ENCODE measurements at places on chromosomes 11 and 22.

DNA sequence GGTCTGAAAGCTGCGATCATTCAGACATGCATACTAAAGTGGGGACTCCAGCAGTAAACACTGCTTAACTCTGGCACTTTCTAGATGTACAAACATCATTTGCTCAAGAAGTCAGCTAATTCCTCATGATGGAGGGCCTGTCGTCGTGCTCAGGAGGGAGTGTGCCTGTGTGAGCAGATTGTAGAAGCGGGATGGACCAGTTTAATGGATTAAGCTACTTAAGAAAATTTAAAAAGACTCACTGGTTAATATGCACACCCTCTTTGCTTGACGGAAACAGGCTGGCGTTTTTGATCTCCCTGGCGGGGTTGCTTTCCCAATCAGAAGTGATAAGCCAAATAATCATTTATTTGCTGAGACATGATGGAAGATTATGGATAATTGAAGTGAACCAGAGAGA, 79.0 kb downstream of the LDLRAD3 start:
- no peak for DNase-seq

GRCh38 chr22:49791682-49792081, 36.0 kb downstream of the BRD1 start:
- DNase-seq, result no peak

DNA sequence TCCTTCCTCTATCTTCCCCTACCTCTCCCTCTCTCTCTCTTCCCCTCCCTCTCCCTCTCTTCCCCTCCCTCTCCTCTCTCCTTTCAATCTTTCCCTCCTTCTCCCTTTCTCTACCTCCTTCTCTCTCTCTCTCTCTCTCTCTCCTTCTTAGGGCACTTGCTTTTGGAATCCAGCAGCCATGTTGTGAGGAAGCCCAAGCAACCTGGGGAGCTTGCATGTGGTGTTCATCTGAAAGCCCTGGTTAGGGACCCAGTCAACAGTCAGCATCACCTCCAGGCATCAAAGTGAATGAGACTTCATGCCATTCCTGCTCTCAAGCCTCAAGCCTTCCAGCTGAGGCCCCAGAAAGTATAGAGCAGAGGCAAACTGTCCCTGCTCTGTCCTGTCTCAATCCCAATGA, 65.6 kb upstream of the SHISAL1 start:
- no peak for DNase-seq

DNA sequence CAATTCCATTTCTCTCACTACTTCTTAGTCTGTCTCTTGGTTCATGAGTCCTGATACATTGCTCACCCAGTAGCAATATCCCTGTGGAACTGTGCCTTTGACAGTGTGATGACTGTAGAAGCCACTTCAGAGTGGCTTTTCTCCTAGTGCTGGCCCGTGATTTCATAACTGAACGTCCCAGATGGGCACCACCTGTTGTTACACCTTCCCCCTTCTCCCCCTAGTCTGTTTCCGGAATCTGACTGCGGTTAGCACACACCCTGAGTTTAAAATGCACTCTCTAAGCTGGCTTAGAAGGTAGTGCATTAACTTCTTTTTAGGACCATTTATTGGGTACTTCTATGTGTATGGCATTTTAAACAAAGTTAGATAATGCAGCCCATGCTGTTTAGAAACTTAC, 83.0 kb downstream of the ALX4 start:
- DNase-seq, result no peak

- no peak for DNase-seq
Measured at GRCh38 chr11:98561252-98561651, 459.5 kb upstream of the CNTN5 start.

DNA sequence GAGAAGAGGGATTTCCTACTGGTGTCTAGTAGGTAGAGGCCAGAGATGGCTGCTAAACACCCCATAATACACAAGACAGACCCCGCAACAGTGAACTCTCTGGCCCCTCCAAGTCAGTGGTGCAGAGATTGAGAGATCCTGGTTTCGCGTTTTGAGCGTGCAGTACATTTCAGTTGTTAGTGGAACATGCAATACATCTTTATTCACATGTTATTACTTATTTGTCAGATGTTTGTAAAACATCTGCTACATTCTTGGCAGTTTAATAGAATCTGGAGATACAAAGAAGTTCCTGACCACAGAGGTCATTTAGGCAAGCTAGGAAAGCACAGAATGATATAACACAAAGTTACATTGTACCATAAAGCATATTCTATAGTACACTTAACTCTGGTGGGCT, 41.5 kb downstream of the ST3GAL4 start:
- no peak for DNase-seq

GRCh38 chr22:35472488-35472887, 68.1 kb upstream of the RASD2 start:
- DNase-seq, result no peak

- no peak for DNase-seq
Measured at GRCh38 chr11:18394928-18395734, 768 bp downstream of the LDHA start.

DNA sequence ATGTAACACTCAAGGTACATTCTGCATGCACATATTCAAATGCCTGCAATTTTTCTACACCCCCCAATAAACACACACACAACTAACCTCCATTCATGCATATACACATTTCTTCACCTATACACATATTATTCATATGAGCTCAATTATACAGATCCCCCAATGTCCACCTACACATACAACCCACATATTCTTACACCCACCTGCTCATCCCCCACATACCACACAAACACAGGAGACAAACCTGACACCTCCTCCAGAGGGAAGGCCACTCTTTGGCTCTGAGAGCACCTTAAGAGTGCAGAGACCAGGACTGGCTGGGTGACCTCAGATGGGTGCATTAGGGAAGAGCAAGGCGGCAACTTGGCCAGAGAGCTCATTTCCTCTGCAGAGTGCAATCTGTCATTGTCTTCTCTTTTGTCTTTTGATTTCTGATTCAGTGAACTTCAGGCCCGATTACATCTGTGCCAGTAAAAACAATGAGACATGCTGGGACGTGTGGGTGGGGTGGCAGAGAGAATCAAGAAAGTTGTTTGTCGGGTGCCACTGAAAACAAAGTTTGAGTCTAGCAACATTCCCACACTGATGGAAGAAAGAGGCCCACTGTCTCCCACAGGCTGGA, 208.4 kb downstream of the NXPE2 start:
- DNase-seq, result no peak

DNA sequence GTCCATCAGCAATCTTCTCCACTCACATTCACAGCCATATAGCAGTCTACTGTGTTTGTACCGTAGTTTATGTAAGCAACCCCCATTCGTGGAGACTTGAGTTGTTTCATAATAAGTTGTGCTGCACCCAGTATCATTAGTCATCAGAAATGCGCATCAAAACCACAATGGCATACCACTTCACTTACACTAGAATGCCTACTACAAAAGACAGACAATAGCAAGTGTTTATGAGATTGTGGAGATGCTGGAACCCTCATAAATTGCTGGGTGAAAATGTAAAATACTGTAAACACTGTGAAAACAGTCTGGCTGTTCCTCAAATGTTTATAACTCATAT, 133.3 kb downstream of the ATXN10 start:
- no peak for DNase-seq

DNA sequence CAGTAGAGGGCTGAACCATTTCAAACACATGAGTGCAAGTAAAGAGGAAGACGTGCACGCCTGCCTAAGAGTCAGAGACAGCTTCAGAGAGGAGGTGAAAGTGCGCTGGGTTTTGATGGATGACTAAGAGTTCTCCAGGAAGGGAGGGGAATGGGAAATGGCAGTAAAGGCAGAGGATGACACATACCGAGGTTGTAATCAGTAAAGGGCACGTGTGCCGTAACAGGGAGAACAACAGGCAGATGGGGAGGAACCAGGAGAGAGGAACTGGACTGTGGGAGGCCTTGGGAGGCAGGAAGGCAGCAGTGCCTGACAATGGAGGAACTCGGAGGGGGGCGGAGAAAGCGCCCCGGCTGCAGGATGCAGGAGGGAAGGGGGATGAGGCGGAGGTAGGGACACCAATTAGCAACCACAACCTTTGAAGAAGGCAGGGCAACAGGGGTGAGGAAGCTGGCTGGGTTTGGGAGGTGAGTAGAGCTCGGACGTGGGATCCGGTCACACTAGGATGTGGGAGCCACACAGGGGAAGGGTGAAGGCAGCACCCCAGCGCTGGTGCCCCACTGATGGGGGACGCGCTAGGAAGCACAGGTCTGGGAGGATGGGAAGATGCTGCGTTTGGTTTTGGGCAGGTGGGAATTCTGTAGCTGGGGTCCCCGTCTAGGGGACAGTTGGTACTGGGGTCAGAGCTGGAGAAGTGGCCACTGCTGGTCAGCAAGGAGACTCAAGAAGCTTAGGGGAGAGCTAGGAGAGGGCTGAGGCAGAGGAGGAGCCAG, 67.4 kb downstream of the SCUBE1 start:
- no peak for DNase-seq

GRCh38 chr11:28962502-28962901, 854.3 kb downstream of the METTL15 start:
- no peak for DNase-seq

DNA sequence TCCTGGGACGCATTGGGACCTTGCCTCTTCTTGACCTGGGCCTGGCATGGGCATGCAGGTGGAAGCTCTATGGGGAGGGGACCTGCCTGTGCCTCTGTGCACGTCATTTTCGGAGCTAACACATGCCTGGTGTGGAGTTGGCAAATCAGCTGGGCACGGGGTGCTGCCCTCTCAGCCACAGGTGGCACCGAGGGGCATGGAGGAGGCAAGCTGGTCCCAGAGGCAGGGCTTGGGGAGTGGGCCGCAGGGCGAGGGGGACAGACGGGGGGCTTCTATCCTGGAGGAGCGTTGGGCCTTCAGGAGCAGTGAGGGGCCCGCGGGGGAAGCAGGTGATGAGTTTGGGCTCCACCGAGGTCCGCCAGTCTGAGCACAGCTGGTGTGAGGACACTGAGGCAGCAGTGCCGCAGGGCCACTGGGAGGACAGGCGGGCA, 362.0 kb downstream of the TBC1D22A start:
- no peak for DNase-seq

GRCh38 chr11:3947061-3947460, 91.6 kb downstream of the STIM1 start:
- DNase-seq, result no peak

- DNase-seq, result no peak
Measured at GRCh38 chr11:10728154-10728553, 22.9 kb upstream of the CTR9 start.

DNA sequence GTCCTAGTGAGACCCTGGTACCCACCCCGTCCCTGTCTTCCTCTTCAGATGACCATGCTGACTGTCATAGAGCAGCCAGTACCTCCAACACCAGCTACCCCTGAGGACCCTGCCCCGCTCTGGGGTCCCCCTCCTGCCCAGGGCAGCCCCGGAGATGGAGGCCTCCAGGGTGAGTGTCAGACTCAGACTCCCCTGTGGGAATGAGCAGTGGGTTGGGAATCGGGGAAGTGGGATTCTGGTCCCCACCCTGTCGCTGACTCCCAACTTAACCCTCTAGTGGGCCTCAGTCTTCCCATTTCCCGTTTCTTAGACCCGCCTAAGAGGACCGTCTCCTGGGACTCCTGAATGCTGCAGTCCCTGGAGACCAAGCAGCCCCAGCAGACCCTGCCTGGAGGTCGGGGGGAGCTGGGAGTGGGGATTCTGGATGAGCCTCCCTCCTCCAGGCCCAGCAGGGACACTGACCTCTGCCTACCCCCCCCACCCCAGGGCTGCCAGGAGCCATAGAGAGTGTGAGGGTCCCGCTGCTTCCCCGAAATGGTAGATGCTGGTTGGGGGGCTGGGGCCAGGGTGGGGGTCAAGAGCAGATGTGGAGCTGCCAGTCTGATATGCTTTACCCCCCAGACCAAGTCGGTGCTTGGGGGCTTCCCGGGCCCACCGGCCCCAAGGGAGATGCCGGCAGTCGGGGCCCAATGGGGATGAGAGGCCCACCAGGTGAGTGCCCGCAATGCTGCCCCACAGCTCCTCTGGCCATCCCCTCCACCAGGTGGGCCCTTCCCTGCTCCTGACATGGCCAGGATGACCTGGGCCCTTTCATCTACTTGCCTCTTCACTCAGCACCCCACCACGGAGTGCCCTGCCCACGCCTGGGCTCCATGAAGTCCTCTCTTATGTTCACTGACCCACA, 25.5 kb downstream of the EMID1 start:
- no peak for DNase-seq

DNA sequence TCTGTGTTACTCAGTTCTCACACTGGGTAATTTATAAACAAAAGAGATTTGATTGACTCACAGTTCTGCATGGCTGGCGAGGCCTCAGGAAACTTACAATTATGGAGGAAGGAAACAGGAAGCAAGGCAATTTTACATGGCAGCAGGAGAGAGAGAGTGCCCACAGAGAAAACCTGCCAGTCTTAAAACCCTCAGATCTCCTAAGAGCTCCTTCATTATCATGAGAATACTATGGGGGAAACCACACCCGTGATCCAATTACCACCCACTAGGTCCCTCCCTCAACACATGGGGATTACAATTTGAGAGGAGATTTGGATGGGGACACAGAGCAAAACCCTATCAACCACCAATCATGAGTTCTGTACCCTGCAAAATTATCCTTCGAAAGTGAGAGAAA, 1180.8 kb downstream of the JRKL start:
- no peak for DNase-seq

Measured in activated naive CD8-positive, alpha-beta T cell treated with anti-CD3 and anti-CD28 coated beads, Interleukin-2, amount 50 U/mL, for 16 hours (primary cell).